ENCODE measurements at places on chromosomes 12 and 14. TPM values are rescaled to one million over a fixed set of nuclear protein-coding genes. Genes with fewer than 3 reads are reported as not detected.

VRTN gene
- total RNA-seq, result not detected

HCAR3 gene
- 0.14 TPM for total RNA-seq

MAP1LC3B2 gene
- total RNA-seq, result 1.1 TPM

DNA sequence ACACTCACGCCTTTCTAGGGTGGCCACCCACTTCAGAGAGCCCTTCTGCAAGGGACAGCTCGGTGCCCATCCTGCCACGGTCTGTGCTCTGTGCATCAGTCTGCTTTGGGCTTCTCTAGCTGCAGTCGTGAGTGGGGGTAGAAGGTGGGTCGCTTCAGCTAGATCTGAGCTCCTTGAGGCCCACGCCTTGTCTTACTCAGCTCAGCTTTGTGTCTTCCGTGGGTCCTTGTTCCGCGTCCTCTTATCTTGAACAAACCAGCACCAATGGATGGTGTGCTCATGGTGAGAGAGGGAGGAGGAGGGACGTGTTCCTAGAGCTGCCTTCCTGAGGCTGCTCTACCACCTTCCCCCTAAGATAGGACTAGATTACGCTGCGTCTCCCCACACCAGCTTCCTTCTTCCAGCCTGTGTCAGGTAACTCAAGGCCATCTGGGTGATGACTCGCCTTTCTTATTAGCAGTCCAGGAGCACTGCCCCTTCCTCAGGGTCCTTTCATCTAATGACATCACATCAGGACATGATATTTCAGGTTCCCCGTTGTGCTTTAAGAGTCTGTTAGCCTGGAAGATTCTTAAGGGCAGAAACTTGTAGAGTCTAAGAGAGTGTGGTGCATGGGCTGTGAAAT, 118.8 kb downstream of the TSPAN9 start:
- no peak overlapping the region for H3K4me3 ChIP-seq
- H3K36me3 ChIP-seq, result no peaks in the 10 kb centered on the region

Data from sigmoid colon (tissue), 7 donors.